ENCODE measurements at places on chromosomes 16 and 17.

GRCh38 chr17:1713878-1714426, 3.8 kb upstream of the TLCD2 start:
- DNase-seq = peak; percentile 43

GRCh38 chr17:81256616-81257015, 17.5 kb downstream of the NDUFAF8 start:
- no peak for DNase-seq

DNA sequence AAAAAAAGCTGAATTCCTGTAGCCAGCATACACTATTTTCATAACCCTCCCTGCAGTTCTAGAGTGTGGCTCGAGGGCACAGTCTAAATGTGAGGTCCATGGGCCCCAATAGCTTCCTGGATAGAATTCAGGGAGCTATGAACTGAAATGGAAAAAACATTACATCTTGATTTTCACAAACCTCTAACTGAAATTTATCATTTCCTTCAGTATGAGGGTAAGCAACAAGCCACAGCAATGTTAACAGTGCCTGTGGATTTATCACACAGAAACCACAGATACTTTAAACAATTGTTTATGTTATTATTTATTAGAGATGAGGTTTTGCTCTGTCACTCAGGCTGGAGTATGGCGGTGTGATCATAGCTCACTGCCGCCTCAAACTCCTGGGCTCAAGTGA, 18.2 kb downstream of the TMEM92 start:
- DNase-seq = no peak

DNA sequence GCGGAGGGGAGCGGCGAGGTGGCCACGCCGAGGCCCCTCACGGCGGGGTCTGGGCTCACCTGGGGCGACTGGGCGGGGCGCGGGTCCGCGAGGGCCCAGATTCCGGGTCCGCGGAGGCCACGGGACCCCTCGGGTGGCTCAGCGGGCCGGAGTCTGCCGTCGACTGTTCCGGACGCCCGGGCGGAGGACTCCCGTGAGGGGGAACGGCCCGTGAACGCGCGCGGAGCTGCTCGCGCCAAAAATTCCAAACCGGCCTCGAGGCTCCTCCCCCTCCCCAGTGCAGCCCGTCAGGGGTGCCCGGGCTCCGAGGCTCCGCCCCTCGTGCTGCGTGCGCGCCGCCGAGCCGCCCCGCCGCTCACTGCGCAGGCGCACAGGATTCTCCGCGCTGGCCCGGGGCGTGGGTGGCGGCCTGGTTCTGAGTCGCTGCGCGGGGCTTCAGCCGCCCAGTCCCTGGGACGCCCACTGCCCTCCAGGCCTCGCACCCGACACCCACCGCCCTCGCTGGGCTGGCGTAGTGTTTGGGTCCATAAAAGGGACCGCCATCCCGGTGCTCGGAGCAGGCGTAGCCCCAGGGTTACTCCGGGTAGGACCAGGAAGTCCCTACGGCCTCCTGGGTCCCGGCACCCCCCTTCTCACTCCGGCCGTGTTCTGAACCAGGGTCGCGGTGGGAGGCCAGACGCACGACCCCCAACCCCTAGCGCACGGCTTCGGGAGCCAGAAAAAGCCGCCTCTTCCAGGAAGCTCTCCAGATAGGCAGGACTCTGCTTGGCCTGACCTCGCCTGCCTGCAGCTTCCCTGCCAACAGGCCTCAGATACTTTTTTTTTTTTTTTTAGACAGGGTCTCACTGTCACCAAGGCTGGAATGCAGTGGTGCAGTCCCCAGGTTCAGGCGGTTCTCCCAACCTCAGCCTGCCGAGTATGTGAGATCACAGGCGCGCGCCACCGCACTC, at the start of gene PKMYT1:
Gene PKMYT1, minus strand, starts transcription at position 220 of the 950 bp plus-strand sequence. CDS start 789 bp downstream, outside the sequence.
- peak; percentile 92 for DNase-seq

- no peak for DNase-seq
These were observed 101.8 kb upstream of the CCL1 start for GRCh38 chr17:34464812-34465211.

DNA sequence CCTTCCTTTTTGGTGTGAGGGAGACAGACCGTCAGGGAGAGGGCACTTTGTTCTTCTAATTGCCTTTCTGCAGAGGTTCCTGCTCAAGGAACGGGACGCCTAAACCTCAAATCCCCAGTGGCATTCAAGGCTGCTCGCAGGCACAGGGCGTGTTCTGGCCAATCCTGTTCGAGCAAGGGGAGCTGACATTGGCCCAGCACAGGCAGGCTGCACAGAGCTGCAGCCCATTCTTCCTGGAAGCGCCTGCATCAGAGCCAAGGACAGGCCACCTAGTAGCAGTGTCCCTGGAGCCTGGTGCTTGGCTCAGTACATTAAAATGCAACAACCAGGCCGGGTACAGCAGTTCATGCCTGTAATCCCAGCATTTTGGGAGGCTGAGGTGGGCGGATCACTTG, 72.2 kb upstream of the CREBBP start:
- DNase-seq = peak; percentile 19

GRCh38 chr17:82407255-82407654, 10.9 kb upstream of the HEXD start:
- DNase-seq = no peak

GRCh38 chr16:72210555-72210954, 38.6 kb upstream of the PMFBP1 start:
- no peak for DNase-seq

- no peak for DNase-seq
These were observed 80.6 kb upstream of the NKD1 start for GRCh38 chr16:50467559-50467942.

DNA sequence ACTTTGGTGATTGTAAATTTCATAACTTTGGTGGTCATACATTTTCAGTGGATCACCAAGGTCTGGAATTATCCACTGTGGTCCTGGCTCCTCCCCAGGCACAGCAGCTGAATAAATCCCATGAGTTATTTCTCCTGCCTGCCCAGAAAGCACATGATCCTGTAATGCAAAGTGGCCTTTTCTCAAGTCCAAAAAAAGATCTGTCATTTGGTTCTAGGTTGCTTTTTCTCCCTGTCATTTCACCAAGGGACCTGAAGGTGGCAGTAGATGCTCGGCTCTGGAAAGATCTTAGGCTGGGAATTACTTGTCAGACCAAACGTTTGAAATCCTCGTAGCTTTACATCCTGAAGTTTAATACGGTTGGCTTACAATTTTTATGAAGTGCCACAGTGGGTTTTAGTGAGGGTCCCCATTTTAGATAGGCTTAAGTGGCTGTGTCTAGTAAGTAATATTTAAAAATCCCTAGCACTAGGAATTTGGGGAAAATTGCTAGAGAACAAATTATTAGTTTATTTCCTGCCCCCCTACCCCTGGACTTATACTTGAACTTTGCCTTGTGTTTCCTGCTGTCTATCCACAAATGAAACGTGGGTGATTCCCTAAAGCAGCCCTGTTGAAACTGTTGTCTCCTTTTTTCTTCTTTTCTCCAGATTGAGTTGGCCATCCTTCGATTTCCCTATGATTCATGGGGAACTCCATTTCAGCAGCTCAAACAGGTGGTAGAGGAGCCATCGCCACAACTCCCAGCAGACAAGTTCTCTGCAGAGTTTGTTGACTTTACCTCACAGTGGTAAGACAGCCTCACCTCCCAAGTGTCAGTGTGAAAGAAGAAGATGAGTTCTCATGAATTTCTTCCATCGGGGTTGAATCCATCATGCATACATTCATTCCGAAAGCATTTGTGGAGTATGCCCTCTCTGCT, 111.7 kb downstream of the MAP2K6 start:
- peak; percentile 72 for DNase-seq

DNA sequence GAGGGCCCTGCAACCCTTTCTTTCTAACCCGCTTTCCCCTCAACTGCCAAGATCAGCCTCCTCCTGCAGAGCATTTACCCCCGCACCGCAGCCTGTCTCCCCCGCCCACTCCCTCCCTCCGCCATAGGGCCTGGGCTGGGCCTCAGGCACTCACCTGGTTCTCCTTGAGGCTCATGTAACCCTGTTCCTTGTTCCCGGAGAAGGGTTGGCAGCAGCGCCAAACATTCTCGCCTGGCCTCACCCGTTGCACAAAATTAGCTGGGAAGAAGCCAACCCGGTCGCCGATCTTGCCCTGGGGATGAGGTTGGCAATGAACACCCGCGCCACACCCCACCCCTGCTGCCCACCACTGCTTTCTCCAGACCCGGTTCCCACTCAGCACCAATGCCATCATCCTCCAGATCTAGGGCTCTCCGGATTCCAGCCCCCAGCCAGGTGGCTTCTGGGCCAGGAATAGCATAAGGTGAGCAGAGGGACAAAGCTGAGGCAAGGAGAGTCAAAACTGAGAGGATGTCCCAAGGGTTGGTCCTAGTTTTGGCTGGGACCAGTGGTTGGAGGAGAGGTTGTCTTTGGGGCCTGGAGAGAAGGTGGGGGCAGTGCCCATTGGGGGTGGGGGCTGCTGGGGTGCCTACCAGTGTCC, 12.8 kb downstream of the STAC2 start:
- no peak for DNase-seq

GRCh38 chr16:57307365-57307764, 22.9 kb upstream of the PLLP start:
- DNase-seq = no peak

DNA sequence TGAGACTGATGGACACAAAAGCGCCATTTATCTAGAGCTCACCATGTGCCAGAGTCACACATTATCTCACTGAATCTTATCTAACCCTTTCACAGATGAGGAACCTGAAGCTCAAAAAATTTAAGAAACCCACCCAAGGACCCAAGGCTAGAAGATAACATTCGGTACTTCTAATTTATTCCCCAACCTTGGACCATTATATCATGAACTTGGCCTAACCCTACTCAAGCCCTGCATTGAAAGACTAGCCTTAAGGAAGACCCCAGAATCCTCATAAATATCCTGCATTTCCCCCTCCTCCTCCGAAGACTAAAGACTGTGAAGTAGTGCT, 548 bp upstream of the DYNC1LI2 start:
- DNase-seq = no peak

GRCh38 chr16:77790912-77791311, 2.5 kb downstream of the VAT1L start:
- DNase-seq = no peak

DNA sequence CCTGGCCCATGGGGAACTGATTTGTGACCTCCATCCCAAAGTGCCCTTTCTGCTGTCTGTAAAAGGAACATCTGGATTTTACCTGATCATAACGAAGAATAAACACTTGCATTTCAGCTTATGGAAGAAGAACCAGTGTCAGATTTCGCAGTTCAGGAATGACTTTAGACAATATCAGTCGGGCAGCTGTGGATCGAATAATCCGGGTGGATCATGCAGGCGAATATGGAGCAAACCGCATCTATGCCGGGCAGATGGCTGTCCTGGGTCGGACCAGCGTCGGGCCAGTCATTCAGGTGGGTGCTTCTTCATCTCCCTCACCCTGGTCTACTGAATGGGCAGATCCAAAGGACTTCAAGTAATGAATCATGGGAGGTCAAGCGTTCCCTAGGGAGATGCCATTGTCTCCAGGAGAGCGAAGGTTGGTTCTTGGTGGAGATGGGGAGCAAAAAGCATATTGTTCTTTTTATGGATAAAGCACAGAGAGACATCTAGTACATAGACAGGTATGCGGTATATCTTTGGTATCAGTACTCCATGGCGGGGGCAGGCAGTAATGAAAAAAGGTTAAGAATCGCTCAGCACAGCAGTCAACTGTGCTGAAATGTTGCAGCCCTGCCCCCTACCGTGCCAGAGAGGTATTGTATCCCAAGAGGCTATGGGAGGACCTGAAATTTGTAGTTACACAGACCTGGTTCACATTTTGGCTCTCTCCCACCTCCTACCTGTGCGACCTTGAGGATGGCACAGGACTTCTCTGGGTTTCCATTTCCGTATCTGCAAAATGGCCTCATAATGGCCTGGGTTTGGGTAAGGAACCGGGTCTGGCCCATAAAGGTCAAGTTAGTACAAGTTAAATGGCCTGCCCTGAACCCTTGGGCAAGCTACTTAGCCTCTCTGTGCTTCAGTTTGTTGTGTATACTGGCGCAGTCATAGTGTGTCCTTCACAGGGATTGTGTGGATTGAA, 4.7 kb downstream of the COQ7 start:
- peak; percentile 55 for DNase-seq

DNA sequence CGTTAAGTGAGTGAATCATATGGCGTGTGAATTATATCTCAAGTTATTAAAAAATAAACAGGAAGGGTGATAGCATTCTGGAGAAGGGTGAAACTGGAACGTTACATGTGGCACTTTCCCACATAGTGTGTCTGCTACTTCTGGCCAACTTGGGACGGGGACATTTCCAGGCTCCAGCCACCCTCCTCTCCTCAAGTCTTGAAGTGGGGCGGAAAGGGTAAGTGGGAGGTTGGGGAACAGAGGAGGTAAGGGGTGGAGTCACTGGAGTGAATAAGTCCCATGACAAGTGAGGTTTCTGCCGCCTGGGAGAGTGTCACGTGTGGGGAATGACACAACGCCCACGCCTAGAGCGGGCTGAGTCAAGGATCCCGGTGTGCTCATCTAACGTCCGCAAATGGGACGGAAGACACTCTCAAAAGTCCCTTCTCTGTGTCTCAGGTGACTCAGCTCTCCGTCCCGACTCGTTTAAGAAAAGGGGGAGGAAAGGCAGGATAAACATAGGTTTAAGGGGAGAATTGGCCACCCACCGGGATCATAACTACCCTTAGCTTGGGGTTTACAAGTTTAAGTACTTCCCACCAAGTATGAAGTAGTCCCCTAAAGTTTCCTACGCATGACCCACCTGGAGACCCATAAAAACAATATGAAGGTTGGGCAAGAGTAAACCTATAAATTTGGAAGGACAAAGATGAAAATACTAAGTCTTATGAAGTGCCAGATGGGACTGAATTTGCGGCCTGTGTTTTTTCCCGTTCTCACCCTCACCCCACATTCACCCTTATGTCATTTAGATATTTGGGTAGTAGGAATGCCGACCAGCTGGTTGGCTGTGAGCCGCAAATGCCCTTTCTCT, 1.2 kb upstream of the SPAG9 start:
- DNase-seq = peak; percentile 89

GRCh38 chr17:72222661-72223380, 102.0 kb downstream of the SOX9 start:
- no peak for DNase-seq

DNA sequence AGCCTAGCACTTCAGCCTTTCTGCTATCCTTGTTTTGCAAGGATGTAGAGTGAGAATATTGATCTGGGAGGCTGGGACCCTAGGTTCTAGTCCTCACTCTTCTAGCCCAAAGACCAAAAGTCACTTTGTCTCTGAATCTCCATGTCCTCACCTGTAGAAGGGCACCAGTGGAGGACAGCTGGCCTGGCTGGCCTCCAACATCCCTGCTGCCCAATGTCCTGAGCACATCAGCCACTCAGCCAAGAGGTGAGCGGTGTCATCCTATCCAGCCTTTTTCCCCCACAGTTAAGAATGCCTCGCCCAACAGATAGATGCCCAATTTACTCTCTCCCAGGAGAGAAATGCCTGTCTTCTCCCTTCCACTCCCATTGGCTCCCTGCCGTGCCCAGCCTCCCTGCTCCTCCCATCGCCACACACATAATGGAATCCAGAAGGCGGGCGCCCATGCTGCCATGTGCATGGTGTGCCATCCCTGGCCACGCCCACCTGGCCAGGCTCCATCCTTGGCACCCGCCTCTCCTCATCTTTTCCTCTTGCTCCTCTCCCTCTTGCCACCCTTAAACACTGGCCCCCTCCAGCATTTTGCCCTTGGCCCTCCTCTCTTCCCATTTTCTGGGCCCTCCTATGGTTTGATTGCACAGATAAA, 157.3 kb upstream of the SDK2 start:
- DNase-seq = no peak

- no peak for DNase-seq
These were observed 186.2 kb upstream of the WSCD1 start for GRCh38 chr17:5883775-5884665.

- no peak for DNase-seq
These were observed 64.2 kb upstream of the ZNF469 start for GRCh38 chr16:88318521-88318920.

Measured in KBM-7 (cell line).